ENCODE measurements at places on chromosomes 1 and 21.

- peak; percentile 41 for DNase-seq
Measured at GRCh38 chr1:160437432-160438316, 37.3 kb downstream of the VANGL2 start.

DNA sequence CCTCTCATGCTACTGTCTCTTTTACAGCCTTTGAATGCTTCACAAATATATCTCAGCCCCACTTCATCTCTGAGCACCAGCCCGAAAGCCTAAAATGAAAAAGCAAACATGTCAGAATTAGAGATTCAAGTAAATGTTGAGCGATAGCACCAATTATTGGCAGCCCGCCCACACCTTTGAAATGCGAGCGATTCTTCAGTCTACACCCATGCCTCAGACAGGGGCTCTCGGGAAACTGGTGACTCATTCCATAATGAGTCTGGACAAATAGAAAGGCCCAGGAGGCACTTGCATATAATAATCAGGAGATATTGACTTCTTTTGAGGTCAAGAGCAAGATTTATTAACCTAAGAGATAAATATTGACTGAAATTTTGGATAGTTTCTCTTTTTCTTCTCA is 487.3 kb upstream of the PTBP2 start:
- DNase-seq: no peak

GRCh38 chr1:180503280-180503862 is 994 bp upstream of the ACBD6 start:
- DNase-seq: no peak

DNA sequence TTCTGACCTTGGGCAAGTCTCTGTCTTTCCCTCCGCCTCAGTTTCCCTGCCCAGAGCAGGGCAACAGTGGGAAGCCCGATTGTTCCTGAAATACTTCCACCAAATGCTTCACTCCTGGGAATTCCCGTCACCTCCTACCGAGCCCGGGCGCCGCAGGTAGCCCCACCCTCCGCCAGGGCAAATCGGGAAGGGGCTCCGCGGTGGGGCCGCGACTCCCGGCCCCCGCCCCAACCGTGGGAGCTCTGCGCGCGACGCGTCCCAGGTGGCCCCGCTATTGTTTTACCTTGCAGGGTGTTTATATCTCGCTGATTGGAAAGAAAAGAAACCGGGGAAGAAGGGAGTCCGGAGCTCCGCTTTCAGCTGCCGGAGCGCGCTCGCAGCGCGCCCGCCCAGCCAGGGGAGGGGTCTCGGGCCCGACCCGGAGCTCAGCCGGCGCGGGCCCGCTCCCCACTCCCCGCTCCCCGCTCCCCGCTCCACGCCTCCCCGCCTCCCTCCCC is 407 bp downstream of the IGSF3 start:
- no peak for DNase-seq

- no peak for DNase-seq
Measured at GRCh38 chr1:111364690-111365089, 62.8 kb downstream of the OVGP1 start.
